ENCODE measurements at places on chromosomes 1 and 21.

DNA sequence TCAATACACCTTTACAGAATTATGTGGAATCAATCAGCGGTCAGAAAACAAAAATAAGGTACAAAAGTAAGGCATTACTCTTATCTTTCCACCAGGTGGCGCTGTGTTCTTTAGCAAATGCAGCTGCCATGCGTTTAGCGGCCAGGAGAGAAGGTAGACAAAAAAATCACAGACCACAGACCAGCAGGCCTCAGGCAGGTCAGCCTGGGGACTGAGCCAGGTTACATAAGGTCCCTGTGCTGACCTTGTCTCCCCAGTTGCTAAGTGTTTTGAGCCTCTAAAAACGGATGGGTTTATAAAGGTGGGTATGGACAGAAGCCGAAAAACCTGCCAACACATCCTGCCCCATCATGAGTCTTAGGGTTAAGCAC is 2.8 kb downstream of the RGS16 start:
- DNase-seq = peak; percentile 73

DNA sequence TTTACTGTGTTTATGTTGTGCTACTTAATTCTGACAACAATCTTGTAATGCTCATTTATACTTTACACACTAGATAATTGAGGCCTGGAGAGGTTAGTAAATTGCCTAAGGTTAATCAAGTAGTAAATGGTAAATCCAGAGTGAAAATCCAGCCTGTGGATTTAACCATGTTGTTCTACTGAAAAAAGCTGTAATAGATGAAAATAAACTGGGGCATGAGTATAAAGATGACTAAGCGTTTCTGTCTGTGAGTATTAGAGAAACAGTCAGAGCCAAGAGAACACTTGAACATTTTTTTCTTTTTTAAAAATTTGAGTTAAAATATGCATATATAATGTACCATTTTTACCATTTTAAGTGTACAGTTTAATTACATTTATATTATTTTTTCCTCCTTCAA is 47.9 kb upstream of the LEPR start:
- DNase-seq = no peak

- peak; percentile 34 for DNase-seq
These were observed 848 bp downstream of the DNM3 start for GRCh38 chr1:171841931-171842761.

GRCh38 chr1:43253173-43253572 is 16.6 kb upstream of the TMEM125 start:
- DNase-seq = no peak

DNA sequence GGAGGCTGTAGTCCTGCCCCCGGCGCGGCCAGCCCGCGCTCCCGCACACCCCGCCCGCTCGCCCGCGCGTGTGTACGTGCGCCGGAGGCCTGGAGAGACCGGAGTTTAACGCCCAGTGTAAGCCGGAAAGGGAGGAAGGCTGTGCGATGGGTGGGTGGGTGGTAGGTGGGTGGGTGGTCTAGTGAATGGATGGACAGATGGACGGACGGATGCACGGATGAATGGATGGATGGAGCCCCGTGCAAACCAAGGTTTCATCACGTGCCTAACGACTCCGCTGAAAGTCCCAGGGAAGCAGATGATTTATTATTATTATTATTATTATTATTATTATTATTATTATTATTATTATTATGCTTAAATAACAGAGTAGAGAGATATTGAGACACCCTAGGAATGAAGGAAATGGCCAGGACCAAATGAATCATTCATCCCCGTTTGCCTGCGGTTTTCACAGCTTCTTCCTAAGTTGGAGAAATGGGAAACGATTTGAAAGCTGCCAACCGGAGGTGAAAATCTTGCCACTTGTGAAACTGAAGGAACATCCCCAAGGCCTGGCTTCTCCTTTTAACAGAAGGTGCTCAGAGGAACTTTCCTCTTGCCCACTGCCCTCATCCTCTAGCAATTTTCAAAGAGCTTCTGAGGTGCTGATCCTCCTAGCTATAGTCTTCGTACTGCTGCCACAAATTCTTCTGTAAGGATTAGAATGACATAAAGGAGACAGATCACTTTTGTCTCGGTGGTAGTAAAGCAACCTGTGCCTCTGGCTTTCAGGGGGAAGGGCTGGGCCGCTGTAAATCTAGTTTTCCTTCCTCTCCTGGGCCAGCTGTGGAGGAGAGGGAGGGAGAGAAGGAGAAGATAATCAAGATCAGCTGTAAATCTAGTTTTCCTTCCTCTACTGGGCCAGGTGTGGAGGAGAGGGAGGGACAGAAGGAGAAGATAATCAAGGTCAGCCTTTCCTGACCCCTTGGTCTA is 648 bp upstream of the RGS7 start:
- no peak for DNase-seq

DNA sequence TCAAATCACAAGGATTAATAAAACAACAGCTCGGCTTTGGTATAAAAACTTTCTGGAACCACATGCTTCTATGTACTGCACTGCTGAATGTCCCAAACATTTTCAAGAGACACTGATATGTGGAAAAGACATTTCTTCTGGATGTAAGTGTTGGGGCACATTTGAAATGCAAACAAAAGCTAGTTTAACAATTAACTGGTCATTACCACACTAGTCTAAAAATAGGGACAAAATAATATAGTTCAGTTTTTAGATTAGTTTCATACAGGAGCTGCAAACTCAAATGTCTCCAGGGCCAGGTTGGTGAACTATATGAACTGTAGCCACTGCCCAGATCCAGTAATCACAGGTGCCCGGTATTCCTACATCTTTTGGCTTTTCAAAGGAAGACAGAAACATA is 3.2 kb downstream of the IL23R start:
- no peak for DNase-seq

- no peak for DNase-seq
These were observed 31.9 kb upstream of the ECE1 start for GRCh38 chr1:21321963-21322680.

DNA sequence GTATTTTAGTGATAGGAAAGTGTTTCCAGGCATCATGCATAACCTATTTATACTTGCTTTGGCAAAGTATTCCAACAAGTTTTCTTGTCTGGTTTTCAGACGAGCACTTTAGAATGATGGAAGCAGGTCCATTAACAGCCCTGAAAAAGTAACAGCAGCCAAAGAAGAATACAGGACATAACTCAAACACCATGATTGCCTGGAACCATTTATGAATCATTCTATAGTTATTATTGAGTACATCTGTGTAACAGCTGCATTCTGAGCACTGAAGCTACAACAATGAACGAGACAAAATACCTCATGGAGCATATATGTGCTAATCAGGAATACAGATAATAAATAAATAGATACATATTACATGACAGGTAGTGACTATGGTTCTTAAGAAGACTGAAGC is 12.6 kb downstream of the IL10RB start:
- DNase-seq = no peak

- no peak for DNase-seq
These were observed 121.5 kb upstream of the SOD1 start for GRCh38 chr21:31537872-31538576.

- no peak for DNase-seq
These were observed 569 bp downstream of the RCAN3 start for GRCh38 chr1:24503059-24503751.

DNA sequence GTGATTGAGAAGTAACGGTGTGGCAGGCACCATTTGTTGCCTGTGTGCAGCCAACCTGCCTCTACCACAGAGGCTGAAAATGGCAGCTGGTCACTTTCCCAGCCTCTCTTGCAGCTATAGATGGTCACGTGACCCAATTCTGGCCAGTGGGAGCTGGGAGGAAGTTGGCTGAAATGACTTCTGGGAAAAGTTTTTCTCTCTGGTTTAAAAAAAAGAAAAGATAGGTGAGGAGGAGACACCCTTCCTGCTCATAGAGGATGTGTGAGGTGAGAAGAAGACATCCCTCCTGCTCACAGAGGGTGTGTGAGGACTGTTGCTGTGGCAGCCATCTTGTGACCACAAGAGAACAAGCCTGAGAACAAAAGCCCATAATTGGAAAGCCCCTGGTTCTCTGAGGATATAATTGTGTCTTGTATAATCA is 122.8 kb downstream of the SYF2 start:
- DNase-seq = no peak

DNA sequence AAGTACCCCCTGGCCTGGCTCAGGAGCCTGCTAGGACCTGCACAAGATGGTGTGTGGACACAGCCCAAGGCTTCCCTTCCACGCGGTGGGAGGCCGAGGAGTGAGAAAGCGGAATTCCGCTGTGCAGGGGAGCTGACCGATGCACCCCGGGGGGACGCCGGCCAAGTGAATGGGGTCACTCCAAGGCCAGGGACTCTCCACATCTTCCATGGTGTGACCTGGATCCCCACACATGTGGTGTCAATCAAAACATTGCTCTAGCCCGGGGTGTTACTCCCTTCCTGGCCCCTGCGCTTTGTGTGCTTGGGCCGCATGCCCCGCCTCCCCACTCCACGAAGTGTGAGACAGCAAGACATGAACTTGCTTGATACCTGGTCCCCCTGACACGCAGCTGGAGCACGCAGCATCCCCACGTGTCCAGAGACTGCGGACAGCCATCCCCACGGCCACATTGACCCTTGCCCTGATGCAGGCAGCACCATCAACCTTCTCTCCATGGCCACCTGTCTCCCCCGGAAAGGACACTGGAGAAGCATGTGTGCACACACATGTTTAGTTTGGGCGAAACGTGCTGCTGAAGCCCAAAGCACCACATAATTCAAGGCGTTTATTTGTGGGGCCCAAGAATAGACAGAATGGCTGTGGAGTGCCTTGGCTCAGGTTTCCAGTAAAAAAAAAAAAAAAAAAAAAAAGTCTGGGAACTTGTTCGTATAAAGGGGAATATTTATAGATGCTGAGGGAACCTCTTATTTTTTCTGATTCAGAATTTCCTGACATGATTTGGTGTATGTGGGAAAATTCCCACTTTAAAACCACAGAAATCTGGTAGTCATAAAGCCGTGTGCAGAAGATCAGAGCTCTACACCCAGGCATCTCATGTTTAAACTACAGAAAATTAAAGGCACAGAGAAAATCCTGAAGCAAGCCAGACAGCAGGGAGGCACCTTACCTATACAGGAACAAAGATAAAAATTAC is 171.7 kb downstream of the HUNK start:
- no peak for DNase-seq

GRCh38 chr1:1779691-1780597 is 1.7 kb upstream of the NADK start:
- peak; percentile 43 for DNase-seq

DNA sequence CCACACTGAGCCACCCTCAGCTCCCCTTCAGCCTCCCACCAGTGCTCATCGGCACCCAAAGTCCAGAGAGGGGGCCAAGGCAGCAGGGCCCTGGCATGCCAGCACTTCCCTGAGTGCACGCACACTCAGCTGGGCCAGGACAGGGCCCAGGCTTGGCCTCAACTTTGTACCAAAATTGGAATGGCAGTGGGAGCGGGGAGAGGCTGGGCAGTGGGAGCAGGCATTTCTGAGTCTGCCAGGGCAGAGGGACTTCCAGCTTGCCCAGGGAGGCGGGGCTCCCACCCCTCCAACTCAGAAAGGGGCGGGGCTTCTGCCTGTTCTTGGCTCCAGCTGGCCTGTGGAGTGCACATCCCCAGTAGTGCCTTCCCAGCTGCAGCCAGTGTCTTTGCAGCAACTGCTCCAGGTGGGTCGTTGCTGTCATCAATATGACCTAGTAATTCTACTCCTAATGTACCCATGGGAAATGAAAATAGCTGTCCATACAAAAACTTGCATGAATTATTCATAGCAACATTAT is 10.3 kb upstream of the SNX7 start:
- no peak for DNase-seq

GRCh38 chr1:18951416-18951815 is 5.1 kb downstream of the IFFO2 start:
- no peak for DNase-seq

DNA sequence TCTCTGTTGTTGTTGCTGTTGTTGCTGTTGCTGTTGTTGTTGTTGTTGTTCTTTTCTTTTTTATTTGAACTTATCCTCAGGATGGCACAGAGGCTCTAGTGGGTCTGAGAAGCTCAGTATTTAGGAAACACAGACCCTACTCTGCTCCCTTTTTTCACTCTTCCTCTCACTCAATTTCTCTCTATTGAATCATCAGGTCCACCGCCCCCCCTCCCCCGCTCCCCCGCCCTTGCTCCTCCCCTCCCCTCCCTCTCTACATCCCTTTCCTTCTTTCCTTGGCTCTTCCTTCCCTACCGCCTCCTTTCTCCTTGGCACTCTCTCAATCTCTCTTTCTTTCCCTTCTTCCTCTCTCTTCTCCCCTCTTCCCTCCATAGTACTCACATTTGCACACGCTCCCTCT is 218.5 kb upstream of the ZC3H12A start:
- DNase-seq = no peak

DNA sequence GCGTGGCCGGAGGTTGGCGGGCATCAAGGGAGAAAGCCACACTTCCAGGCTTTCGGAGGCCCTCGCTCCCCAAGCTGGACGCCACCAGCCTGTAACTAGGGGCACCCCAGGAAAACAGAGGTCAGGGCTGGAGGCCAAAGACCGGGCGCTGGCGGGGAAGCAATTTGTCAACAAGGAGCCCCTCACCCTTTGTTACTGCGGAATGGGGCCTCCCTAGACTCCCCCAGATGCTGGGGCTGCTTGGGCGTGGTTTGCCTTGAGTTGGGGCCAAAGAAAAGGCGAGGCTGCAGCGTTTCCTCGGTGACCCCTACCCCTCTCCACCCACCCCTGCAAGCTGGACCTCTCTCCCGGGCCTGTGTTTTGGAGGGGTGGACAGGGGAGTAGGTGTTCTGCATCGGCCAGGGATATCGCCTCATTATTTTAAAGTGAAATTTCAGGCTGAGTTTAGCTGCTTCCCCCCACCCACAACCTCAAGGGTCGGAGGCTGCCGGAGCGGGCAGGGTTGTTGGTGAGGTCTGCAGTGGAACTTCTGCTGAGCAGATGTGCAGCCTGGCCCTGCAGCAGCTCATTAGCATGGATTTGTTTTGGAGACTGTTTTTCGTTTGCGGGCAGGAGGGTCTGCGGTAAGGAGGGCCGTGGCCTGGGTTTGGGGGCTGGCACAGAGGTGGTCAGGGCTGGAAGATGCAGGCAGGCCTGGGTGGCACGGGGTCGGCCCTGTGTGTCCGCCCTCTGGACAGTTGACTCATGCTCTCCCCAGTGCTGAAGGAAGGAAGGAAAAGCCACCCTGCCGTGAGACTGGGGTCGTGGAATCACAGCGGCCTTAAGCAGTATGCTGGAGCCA is 1.5 kb downstream of the NBL1 start:
- DNase-seq = no peak

GRCh38 chr21:28687586-28687985 is 305.1 kb downstream of the LTN1 start:
- DNase-seq = no peak

GRCh38 chr1:89865498-89866382 is 44.9 kb downstream of the LRRC8D start:
- DNase-seq = no peak

DNA sequence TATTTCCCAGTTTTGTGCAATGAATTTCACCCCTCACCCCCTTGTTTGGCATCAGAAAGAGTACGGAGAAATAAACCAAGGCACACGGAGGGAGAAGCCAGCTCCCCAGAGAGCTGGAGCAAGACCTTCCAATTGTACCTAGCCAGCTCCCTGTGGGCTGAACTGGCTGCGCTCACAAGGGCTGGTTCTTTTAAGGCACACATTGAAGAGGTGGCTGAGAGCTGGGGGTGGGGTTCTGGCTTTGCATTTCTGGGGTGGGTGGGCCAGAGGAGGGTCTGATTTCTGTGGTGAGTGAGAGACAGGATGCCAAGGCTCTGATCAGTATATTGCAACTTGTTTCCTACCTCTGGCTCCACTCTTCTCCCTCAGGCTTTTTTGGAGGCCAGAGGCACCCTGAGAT is 39.5 kb upstream of the NFASC start:
- no peak for DNase-seq

Data from left hindlimb (tissue), 1 donor.